ENCODE measurements at places on chromosomes 7 and 10. TPM values are rescaled to one million over a fixed set of nuclear protein-coding genes. Genes with fewer than 3 reads are reported as not detected.

DNA sequence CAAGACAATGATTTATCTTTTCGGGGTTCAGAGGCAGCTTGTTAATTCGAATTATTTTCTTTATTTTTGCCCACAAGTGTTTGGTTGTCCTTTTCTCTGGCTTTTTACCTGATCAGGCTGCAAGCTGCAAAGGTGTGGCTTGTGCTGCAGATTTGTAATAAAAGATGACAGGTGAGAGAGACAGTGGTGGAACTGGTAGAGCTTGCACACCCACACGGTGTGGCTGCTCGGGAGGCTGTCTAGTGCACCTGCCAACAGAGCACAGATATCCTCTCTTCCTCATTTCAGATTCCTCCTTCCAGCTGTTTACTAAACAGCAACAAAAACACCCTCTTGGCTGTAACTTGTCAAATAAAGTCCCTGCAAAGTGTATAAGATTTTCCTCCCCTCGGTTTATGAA is 9.2 kb downstream of the GJD4 start:
- H3K4me3 ChIP-seq: no peak overlapping the region
- peaks cover 7% of the 10 kb centered on the region for H3K27me3 ChIP-seq
- H3K27ac ChIP-seq: no peak overlapping the region
- DNase-seq: no peak
- no peaks in the 10 kb centered on the region for H3K36me3 ChIP-seq

GRCh38 chr7:37320140-37320847 is 128.4 kb downstream of the ELMO1 start:
- no peak overlapping the region for H3K4me3 ChIP-seq
- DNase-seq: no peak
- no peak overlapping the region for H3K27ac ChIP-seq
- no peaks in the 10 kb centered on the region for H3K27me3 ChIP-seq
- H3K36me3 ChIP-seq: peaks cover 39% of the 10 kb centered on the region
- peaks cover 12% of the 10 kb centered on the region for H3K4me1 ChIP-seq

DNA sequence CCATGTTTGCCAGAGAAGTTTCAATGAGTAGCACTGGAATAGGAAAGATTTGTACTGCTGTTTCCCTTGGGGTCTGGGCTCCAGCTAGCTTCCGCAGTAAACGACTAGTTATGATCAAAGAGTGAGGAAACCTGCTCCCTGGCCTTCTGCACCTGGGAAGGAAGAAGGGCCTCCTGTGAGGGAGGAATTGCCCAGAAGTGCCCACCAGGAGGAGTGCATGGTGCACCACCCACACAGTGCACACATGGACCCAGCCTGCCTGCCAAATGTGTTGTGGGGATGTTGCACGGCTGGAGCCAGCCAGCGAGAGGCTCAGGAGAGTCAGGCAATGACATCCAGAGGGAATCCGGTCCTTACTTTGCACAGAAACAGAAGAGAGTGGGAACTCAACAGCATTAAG is 27.0 kb upstream of the FAM107B start:
- no peaks in the 10 kb centered on the region for H3K36me3 ChIP-seq
- no peak for DNase-seq
- H3K4me3 ChIP-seq: no peak overlapping the region
- H3K4me1 ChIP-seq: no peaks in the 10 kb centered on the region
- H3K27ac ChIP-seq: no peak overlapping the region

Gene AKR1C2
- total RNA-seq: not detected

DNA sequence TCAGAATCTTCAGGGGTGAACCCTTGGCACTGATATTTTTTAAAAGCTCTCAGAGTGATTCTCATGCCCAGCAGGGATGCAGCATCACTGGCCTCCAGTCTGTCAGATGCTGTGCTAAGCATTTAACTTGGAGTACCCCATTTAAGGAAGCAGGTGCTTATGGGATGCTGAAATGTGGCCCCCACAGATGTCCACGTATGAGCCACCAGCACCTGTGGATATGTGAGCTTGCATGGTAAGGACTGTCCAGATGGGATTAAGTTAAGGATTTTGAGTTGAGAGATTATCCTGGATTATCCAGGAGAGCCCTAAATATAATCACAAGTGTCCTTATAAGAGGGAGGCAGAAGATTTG is 17.7 kb downstream of the CHST3 start:
- peaks cover 11% of the 10 kb centered on the region for H3K4me1 ChIP-seq
- no peak overlapping the region for H3K27ac ChIP-seq
- no peaks in the 10 kb centered on the region for H3K36me3 ChIP-seq
- no peaks in the 10 kb centered on the region for H3K27me3 ChIP-seq
- H3K4me3 ChIP-seq: no peak overlapping the region

Gene TEX36
- not detected for total RNA-seq

DNA sequence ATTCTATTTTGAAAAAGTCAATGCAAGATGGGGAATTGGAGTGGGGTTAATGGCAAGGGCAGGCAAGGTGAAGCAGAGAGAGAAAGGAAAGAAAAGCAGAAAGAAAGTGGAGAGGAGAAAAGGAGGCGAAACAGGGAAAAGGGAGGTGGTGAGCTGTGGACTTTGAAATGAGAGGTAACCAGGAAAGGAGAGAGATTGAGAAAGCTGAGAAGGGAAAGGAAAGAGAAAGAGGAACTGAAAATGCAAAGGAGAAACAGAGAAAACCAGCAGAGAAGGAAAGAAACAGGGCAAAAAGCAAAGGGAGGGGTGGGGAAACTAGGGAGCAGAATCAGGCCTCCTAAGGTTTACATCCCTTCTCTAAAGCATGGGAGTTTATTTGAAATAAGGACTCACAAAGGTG is 72.5 kb upstream of the TPK1 start:
- H3K27ac ChIP-seq: no peak overlapping the region
- no peak for DNase-seq
- H3K36me3 ChIP-seq: no peaks in the 10 kb centered on the region
- no peak overlapping the region for H3K4me3 ChIP-seq
- H3K4me1 ChIP-seq: peaks cover 3% of the 10 kb centered on the region

Gene ATG9B
- 5.0 TPM for total RNA-seq

DNA sequence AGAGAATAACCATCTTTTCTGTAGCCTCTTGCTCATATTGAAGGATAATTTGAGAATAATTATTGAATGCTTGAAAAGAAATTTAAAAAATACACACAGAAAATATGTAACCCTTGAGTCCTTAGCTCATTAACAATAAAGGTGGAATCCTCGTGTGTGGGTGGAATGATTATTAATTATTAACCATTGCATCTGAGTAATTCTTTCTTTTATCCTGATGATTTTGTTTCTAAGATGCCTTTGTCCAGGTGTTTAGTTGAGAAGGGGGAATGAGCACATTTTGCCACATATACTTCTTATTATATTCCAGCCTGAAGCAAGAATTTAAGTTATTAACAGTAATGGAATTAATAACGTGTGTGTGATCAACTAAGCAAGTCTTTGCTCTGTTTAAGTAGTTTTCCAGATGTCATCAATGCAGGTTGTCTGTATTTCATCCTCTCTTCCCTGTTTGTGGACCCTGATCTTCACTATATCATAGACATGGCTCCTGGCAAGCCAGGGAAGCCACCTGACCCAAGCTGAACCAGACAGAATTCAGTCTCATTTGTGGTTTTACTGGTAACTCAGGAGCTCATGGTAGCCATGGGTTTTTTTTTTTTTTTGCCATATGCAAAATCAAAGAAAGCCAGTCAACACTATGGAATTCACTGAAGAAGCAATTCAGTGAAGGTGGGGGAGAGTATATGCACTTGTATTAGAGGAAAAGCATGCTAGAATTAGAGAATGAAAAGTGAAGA is 144.3 kb downstream of the KIF20B start:
- no peaks in the 10 kb centered on the region for H3K36me3 ChIP-seq
- H3K4me1 ChIP-seq: no peaks in the 10 kb centered on the region
- H3K27me3 ChIP-seq: peaks cover 23% of the 10 kb centered on the region
- no peak overlapping the region for H3K4me3 ChIP-seq

DNA sequence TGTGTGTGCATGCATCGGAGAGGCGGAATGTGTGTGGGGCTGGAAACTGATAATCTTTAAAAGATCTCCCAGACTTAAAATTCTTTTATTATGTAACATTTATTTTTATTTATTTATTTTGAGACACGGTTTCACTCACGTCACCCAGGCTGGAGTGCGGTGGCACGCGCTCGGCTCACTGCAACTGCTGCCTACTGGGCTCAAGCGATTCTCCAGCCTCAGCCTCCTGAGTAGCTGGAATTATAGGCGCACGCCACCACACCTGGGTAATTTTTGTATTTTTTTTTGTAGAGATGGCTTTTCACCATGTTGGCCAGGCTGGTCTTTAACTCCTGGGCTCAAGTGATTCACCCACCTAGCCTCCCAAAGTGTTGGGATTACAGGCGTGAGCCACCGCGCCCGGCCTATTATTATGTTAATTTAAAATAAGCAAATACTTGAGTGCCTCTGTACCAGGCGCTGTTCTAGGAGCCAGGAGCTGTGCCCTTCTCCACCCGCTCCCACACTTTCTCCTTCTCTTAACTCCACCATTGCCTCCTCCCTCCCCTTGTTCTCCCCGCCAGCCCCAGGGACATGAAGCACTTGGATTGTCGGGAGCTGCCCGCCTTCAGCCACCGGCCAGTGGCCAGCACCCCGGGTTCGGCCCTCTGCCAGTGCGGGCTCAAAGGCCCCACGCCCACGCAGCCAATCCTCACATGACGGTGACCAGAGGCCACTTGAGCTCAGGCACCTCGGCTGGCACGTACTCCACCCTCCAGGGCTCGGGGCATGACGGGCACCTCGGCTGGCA is 163.6 kb downstream of the DNAJB6 start:
- peaks cover 4% of the 10 kb centered on the region for H3K36me3 ChIP-seq
- H3K4me3 ChIP-seq: no peak overlapping the region

Gene PDE6C
- total RNA-seq: not detected

- H3K27me3 ChIP-seq: peaks cover 18% of the 10 kb centered on the region
- H3K4me3 ChIP-seq: peak overlapping the region; percentile 83
- H3K4me1 ChIP-seq: peaks cover 44% of the 10 kb centered on the region
- H3K27ac ChIP-seq: peak overlapping the region; percentile 42
These were observed 615 bp downstream of the ARHGAP12 start for GRCh38 chr10:31927884-31928548.

DNA sequence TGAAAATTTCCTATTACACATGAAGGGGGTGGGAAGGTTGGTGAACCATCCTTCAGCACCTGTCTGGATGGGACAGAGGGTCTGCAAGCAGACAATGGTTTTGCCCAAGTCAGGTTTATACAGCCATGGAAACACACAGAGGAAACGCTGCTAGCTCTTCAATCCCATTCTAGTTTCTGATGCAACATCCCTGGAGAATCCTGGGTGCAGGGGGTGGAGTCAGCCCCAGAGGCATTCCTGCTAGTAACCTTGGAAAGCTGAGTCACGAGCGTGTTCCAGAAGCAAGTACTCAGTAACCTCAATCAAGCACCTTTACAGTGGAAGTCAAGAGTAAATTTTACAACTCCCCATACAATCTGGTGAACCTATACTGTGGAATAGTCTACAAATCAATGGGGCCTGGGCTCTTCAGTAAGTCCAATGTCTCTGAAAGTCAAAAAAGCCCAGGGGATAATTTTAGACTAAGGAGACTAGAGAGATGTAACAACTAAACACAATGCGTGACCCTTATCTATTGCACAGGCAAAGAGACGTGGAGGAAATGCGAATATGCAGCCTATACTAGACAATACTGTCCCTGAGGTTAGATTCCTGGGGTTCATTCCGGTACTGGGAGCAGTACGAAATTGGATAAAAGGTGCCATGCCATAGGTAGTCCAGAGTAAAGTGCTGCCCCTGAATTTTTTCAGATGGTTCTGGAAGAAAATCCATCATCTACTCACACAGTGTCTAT is 95.4 kb downstream of the ZRANB1 start:
- H3K27ac ChIP-seq: no peak overlapping the region
- no peak overlapping the region for H3K4me3 ChIP-seq
- no peaks in the 10 kb centered on the region for H3K4me1 ChIP-seq
- H3K36me3 ChIP-seq: no peaks in the 10 kb centered on the region
- DNase-seq: no peak
- no peaks in the 10 kb centered on the region for H3K27me3 ChIP-seq

DNA sequence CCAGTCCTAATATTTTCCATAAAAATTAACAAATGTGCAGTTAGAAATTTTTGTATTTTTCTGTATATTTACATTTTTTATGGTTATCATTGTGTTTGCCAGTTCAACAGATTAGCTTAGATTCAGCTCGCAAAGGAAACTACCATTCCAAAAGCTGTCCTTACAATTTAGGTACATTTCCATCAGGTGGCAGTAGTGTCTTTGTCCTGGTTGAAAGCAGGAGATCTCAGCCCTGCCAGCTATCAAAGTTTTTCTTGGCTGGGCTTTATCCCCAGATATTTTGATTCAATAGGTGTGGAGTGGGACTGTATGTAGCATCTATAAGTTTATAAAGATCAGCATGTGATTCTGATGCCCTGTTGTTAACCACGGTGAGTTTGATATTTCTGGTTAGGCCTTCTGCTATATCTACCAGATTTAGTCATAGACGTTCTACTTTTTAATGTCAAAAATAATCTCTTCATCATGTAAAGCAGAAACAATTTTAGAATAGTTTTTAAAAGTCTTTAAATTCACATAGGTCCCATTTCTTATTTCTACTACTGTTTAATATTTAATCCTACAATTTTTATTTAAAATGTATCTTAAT is 15.5 kb upstream of the ICA1 start:
- peaks cover 3% of the 10 kb centered on the region for H3K4me1 ChIP-seq
- no peak overlapping the region for H3K4me3 ChIP-seq
- no peaks in the 10 kb centered on the region for H3K36me3 ChIP-seq
- H3K27me3 ChIP-seq: peaks cover 16% of the 10 kb centered on the region
- no peak overlapping the region for H3K27ac ChIP-seq
- no peak for DNase-seq

Gene ADAM12
- total RNA-seq: 0.02 TPM

Gene YKT6
- total RNA-seq: 76.4 TPM

Gene RALA
- total RNA-seq: 35.3 TPM

- H3K4me1 ChIP-seq: no peaks in the 10 kb centered on the region
- H3K27me3 ChIP-seq: no peaks in the 10 kb centered on the region
- no peak overlapping the region for H3K4me3 ChIP-seq
- H3K27ac ChIP-seq: no peak overlapping the region
- no peaks in the 10 kb centered on the region for H3K36me3 ChIP-seq
- DNase-seq: no peak
These were observed 63.1 kb downstream of the ZNF37A start for GRCh38 chr10:38157270-38157685.

DNA sequence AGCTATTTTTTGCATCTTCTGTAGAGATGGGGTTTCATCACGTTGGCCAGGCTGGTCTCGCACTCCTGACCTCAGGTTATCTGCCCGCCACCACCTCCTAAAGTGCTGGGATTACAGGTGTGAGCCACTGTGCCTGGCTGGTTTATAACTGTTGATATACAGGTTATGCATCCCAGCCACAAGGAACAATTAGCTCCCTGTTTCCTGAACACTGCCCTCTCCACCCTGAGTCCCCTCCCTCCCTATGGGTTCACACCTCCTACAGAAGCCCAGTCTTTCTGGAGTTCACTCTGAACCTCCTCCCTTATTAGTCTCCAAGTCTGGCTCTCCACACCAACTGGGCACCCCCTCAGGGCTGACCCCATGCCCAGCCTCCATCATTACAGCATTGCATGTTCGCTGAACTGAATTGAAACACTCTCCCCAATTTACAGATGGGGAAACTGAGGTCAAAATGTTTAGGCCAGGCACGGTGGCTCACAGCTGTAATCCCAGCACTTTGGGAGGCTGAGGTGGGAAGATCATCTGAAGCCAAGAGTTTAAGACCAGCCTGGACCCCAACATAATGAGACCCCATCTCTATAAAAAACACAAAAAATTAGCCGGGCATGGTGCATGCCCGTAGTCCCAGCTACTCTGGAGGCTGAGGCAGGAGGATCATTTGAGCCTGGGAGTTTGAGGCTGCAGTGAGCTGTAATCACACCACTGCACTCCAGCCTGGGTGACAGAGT is 1.7 kb upstream of the CLIP2 start:
- no peaks in the 10 kb centered on the region for H3K36me3 ChIP-seq
- peaks cover 29% of the 10 kb centered on the region for H3K27me3 ChIP-seq
- no peak overlapping the region for H3K27ac ChIP-seq

Gene ITGB8
- 0.05 TPM for total RNA-seq
